ENCODE measurements at places on chromosomes 1 and 21.
A peak's percentile ranks its signal among the peaks of the same experiment; 100 is the strongest.

DNA sequence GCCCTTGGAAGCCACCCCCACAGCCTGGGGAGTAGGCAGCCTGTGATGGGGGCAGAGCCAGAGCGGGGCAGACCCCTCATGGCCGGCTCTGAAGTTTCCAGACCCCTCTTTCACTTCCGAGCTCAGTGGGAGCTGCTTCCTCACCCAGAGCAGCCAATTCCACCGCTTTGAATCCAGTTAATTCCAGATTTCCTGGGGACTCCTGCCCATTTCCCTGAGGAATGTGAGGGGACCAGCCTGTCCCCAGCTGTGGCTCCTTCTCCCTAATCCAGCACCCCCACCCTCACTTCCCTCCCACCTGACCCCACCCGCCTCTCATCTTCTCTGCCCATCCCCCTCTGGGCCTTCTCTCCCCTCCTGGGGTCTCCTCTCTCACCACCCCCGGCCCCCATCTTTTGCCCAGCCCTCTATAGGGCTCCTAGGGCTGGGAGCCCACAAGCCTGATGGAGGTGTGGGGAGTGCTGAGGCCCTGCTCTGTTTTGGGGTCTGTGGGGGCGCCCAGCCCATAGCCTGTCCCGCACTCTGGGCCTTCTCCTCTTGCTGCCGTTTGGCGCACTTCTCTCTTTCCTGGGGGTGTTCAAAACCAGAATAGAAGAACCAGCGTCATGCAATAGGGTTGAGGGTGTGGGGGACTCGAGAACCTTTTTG lies 26.2 kb upstream of the TNFRSF1B start:
- no peak for DNase-seq

DNA sequence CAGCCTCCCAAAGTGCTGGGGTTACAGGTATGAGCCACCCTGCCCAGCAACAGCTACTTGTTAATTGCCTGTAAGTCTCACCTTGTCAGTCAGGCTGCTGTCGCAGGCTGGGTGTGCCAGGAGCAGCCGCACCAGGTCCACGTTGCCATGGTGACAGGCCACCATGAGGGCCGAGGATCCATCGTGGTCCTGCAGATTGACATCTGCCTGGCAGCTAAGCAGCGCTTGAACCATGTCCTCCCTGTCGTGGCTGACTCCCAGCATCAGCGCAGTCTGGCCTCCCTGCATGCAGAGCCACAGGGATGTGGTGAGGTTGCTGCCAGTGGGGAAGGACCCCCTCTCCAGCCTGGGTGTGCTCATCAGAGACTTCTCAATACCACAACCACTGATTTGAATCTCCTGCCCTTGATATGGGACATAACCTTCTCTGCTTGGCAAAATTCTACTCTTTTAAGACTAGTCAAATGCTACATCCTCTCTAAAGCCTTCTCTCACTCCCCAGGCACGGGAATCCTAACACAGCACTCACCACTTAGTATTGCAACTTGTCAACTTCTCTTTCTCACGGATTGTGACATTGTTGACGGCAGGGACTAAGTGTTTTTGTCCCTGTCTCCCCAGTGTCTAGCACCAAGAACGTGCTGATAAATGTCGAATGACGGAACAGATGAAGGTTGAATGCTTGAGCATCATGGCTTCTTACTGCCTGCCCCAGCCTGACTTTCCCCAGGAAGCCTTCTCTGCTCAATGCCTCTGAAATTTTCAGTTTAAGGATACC lies 52.9 kb downstream of the L1TD1 start:
- no peak for DNase-seq

GRCh38 chr1:153192697-153193096 lies 10.5 kb upstream of the LELP1 start:
- no peak for DNase-seq

- peak; percentile 95 for DNase-seq
Measured at GRCh38 chr1:9069326-9070100, at the start of gene SLC2A5. TSS of gene SLC2A5 (minus strand) at chr1:9069635. CDS start at chr1:9069536, 99 bp downstream.

DNA sequence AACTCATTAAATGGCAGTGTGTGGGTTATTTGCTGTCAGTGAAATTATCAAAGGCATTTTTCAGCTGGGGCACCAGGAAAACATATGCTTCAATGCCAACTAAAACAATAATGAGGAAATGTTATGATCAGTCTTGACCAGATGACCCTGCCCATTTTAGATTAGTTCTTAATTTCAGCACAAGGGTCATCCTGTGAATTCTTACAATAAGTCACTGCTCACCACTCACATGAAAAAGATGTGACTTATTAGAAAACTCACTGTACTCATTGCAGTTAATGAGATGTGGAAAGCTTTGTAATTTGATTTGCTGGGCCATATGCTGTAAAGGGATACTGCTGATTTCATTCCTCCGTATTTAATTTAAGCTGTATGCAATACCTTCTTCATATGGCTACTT lies 178.5 kb upstream of the LMO4 start:
- DNase-seq, result no peak

Data from suppressor macrophage treated with lipopolysaccharide for 4 hours (primary cell).